ENCODE measurements at places on chromosomes 4 and X.

- no peak for DNase-seq
These were observed 314.7 kb downstream of the PDGFC start for GRCh38 chr4:156656896-156657295.

DNA sequence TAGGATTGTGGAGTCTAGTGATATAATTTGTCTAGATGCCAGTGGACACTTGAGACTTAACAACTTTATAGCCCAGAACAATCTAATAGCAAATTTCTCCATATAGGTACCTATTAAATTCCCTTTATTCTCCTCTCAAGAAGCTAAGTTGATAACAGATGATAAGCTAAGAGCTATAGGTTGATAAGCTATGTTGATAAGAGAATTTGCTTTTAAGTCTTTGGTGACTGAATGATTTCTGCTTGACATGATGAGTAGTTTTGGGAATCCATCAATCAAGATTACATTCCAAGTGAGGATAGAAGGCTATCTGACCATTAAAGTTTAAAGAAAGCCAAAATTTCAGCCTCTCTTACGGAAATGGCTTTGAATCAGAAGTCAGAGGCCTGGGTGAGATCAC is 131.6 kb downstream of the EMCN start:
- DNase-seq, result no peak

- DNase-seq, result no peak
These were observed 1002.7 kb downstream of the STPG2 start for GRCh38 chr4:97140545-97140944.

GRCh38 chr4:3748136-3748898 is 17.9 kb upstream of the ADRA2C start:
- no peak for DNase-seq

GRCh38 chr4:73139991-73140390 is 70.5 kb upstream of the COX18 start:
- DNase-seq, result no peak
